ENCODE measurements at places on chromosomes 16 and 17. TPM values are rescaled to one million over a fixed set of nuclear protein-coding genes. Genes with fewer than 3 reads are reported as not detected.

TMEM88 gene
- 0.83 TPM for polyA plus RNA-seq

WFDC1 gene
- polyA plus RNA-seq, result 0.03 TPM

CD300E gene
- polyA plus RNA-seq, result not detected

KLHL10 gene
- polyA plus RNA-seq, result 0.03 TPM

DNA sequence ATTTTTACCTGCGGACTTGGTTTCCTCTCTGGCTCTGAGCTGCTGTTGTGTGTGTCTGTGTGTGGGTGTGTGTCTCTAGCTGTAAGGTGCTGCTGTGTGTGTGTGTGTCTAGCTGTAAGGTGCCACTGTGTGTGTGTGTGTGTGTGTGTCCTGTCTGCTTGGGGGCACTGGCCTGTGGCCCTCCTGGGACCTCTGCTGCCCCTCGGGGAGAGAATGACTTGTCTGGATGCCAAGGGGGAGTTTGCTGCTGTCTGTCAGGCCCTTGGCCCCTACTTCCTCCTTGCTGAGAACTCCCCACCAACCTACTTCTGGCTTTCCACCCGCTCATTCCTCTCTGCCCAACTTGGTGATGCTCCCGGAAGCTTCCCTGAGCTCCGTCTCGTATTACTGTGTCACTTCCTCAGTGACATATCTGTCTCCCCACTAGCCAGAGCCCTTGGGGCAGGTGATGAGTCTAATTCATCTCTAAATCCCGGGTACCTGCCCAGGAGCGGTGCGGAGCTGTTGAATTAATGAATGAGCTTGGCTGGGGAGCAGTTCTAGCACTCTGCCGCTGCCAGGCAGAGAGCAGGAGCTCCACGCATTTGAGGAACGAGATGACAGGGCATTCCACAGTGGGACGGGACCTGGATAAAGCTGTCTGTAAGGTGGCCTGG is 3.5 kb upstream of the LASP1NB start:
- H3K27me3 ChIP-seq, result no peaks in the 10 kb centered on the region
- no peak for DNase-seq
- no peak overlapping the region for H3K4me3 ChIP-seq
- peak overlapping the region; percentile 49 for H3K27ac ChIP-seq
- peaks cover 27% of the 10 kb centered on the region for H3K4me1 ChIP-seq

- H3K27ac ChIP-seq, result no peak overlapping the region
- H3K4me3 ChIP-seq, result no peak overlapping the region
- H3K36me3 ChIP-seq, result no peaks in the 10 kb centered on the region
- peaks cover 8% of the 10 kb centered on the region for H3K27me3 ChIP-seq
- DNase-seq, result peak; percentile 71
Observed at GRCh38 chr17:9959377-9959981, 54.4 kb upstream of the RCVRN start.

DNA sequence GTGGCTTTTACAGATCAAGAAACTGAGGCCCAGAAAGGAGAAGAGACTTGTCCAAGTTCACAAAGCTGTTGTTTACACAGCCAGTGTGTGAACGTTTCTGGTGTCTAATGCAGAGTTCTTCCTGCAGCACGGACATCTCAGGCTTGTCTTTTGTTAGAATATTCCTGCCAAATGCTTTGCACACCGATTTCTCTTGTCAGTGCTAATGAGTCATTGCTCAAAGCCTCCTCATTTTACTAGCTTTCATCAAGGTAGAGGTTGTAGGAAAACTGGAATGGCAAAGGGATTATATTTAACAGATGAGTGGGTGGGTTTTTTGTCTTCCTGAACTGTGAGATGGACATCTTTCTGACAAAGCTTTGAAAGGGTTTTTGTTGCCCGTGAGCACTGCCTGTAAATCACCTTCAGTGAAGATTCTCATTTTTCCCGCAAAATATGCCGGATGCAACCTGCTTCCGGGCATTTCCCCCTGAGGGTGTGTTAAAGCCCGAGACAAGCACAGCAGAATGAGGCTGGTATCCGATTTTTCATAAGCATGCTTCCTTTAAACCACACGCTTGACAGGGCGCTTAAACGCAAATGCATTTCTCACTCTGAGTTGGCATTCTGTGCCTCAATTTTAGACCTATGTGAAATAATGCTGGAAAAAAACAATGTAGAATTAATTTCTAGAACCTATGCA is 14.7 kb downstream of the PMM2 start:
- H3K4me1 ChIP-seq, result no peaks in the 10 kb centered on the region
- peaks cover 76% of the 10 kb centered on the region for H3K36me3 ChIP-seq
- DNase-seq, result no peak
- peak overlapping the region; percentile 67 for H3K27ac ChIP-seq
- H3K4me3 ChIP-seq, result no peak overlapping the region

- H3K4me3 ChIP-seq, result peak overlapping the region; percentile 77
- peaks cover 3% of the 10 kb centered on the region for H3K4me1 ChIP-seq
- no peaks in the 10 kb centered on the region for H3K27me3 ChIP-seq
- H3K36me3 ChIP-seq, result no peaks in the 10 kb centered on the region
- H3K27ac ChIP-seq, result peak overlapping the region; percentile 94
- peak; percentile 56 for DNase-seq
Observed at GRCh38 chr17:49193513-49194296, 16.7 kb downstream of the GNGT2 start.

- no peaks in the 10 kb centered on the region for H3K36me3 ChIP-seq
- no peaks in the 10 kb centered on the region for H3K27me3 ChIP-seq
- H3K4me3 ChIP-seq, result peak within 1 kb of the TSS; percentile 70
- no peak within 1 kb of the TSS for H3K27ac ChIP-seq
Observed at GRCh38 chr17:83079352-83079747, at the start of gene METRNL. TSS of gene METRNL (plus strand) at chr17:83079609. CDS start at chr17:83079816, 207 bp downstream.

- no peak overlapping the region for H3K4me3 ChIP-seq
- peaks cover 55% of the 10 kb centered on the region for H3K4me1 ChIP-seq
- peak; percentile 93 for DNase-seq
- H3K27me3 ChIP-seq, result no peaks in the 10 kb centered on the region
Observed at GRCh38 chr16:85253084-85253941, 141.0 kb upstream of the CIBAR2 start.

DNA sequence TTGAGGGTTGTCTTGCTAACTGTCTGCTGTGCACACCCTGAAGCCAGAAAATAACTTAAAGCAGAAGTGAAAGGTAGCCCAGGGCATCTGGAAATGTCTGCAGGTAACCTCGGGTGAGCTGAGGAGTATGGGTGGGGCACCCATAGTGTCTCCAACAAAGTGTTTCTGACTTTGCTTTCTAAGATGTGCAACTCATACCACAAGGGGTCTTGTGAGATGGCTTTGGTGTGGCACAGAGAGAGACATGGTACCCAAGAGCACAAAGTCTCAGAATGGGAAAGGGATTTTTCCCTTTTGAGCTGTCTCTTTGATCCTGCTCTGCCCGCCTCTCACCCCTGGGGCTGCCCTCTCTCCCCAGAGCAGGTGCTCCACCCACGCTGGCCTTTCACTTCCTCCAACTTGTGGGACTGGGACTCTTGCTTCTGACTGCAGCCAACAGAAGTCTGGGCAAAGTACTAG is 6.9 kb downstream of the CHD9 start:
- H3K27me3 ChIP-seq, result no peaks in the 10 kb centered on the region
- H3K36me3 ChIP-seq, result no peaks in the 10 kb centered on the region
- H3K4me1 ChIP-seq, result peaks cover 8% of the 10 kb centered on the region
- H3K4me3 ChIP-seq, result no peak overlapping the region
- no peak overlapping the region for H3K27ac ChIP-seq

DNA sequence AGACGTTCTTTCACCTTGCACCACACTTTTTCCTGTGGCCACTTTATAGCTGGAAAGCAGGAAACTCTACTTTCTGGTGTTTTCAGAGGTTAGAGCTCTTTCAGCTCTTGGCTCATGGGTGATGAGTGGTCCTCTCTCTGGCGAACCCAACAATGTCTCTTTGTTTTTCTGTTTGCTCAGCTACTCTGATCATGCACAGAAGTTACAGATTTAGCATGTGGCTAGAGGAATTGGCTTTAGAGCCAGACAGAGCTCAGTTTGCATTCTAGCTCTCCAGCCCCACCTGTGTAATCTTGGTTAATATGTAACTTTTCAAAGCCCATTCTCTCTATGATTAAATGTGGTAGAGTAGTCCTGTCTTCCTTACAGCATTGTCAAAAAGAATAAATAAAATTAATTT is 225.2 kb downstream of the HAPSTR1 start:
- H3K4me3 ChIP-seq, result no peak overlapping the region
- no peak overlapping the region for H3K27ac ChIP-seq
- no peaks in the 10 kb centered on the region for H3K4me1 ChIP-seq
- H3K27me3 ChIP-seq, result no peaks in the 10 kb centered on the region
- DNase-seq, result no peak

DNA sequence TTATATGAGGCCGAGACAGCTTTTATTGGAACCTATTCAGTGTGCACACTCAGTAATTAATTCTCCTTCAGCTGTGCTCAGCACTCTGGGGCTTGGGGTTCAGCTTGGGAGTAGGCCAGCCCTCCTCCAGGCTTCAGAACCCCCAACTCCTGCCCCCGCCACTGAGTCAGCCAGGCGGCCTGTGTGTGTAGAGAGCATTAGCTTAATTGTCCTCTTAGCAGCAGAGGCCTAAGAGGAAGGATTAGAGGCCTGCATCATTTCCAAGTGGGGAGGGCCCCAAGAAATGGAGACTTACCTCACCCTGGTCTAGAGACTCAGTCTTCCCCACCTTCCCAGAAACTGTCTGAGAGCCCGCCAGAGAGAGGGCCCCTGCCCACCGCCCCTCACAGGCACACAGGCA is 772 bp downstream of the PRSS53 start:
- H3K36me3 ChIP-seq, result peaks cover 7% of the 10 kb centered on the region
- DNase-seq, result no peak
- no peak overlapping the region for H3K27ac ChIP-seq

DNA sequence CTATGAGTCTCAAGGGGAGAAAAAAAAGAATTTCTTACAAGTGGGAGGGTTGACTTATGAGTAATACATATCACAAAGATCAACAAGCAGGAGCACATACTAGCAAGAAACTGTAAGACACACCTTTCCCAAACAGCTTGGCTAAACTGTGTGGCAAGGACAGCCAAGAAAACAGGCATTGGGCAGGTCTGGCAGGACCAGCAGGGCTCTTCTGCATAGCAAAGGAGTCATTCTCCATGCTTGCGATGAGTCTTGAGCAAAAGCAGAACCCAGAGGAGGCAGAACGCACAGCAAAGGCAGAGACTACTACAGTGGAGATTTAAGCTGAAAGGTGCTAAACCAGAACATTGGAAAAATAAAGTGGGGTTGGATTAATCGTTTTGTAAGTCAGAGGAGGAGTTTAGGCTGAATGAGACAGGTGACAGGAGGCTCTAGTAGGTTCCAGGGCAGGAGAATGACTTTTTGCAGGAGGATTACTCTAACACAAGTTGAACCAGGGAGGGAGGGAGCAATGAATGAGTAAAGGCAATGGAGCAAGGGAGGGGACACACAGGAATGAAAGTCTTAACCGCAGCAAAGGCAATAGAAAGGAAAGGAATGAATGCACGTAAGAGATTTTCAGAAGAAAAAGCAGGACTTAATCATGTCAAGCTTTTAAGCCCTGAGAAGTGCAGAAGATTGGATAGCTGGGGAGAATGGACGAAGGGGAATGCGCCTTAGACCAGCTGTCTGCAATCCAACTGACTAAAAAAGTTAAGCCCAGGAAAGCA is 2.7 kb downstream of the N4BP1 start:
- H3K4me1 ChIP-seq, result peaks cover 22% of the 10 kb centered on the region
- H3K4me3 ChIP-seq, result no peak overlapping the region
- H3K27me3 ChIP-seq, result no peaks in the 10 kb centered on the region
- H3K36me3 ChIP-seq, result no peaks in the 10 kb centered on the region

- peak overlapping the region; percentile 75 for H3K27ac ChIP-seq
- H3K36me3 ChIP-seq, result peaks cover 63% of the 10 kb centered on the region
- no peak overlapping the region for H3K4me3 ChIP-seq
- no peak for DNase-seq
Observed at GRCh38 chr16:71929048-71929447, 33.7 kb downstream of the IST1 start.

DNA sequence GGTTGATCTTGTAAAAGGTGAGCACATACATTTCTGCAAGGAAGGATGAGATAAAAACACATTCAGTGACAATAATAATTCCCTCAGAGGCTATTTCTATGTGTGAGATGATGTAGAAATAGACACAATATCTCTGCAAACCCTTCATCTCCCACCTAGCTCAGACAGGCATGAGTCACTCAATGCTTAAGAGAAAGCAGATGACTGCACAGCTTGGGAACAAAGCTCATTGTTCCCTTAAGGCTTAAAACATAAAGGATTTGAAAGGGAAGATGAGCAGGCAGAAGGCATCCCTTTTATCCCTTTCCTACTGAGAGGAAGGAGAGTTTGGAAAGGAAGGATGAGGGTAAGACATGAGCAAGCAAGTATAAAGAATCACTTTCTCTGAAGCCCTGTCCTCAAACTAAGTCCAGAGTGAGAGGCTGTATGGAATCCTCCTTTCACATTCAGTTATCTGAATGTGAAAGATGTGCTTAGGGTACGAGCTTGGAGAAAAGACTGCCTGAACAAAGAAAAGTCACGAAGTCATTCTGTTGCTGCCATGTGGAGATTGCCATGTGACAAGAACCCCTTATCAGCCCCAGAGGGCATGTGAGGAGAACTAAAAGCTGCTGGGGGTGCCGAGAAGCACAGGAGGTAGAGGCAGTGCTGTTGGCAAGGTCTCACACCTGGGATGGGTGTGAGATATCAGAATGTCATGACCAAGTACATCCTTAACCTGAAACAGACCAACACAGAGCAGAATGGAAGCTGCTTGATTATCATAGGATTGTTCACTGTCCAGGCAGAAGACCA is 58.2 kb downstream of the CNTNAP4 start:
- H3K4me3 ChIP-seq, result no peak overlapping the region
- no peak overlapping the region for H3K27ac ChIP-seq
- H3K36me3 ChIP-seq, result no peaks in the 10 kb centered on the region
- DNase-seq, result no peak
- no peaks in the 10 kb centered on the region for H3K4me1 ChIP-seq
- no peaks in the 10 kb centered on the region for H3K27me3 ChIP-seq
